Lung (tissue), 17 donors: ENCODE measurements at places on chromosomes 1 and 21. TPM values are rescaled to one million over a fixed set of nuclear protein-coding genes. Genes with fewer than 3 reads are reported as not detected.
A peak's percentile ranks its signal among the peaks of the same experiment; 100 is the strongest.

- no peak overlapping the region for H3K27ac ChIP-seq
- peaks cover 21% of the 10 kb centered on the region for H3K36me3 ChIP-seq
- no peak overlapping the region for H3K4me3 ChIP-seq
- no peaks in the 10 kb centered on the region for H3K4me1 ChIP-seq
Measured at GRCh38 chr1:229536982-229537381, 21.5 kb downstream of the ABCB10 start.

OPTC gene
- total RNA-seq = not detected

NGF gene
- 0.52 TPM for total RNA-seq

GRCh38 chr1:65059930-65060538 lies 88.0 kb upstream of the AK4 start:
- H3K4me1 ChIP-seq = no peaks in the 10 kb centered on the region
- H3K4me3 ChIP-seq = no peak overlapping the region
- DNase-seq = peak; percentile 74
- H3K36me3 ChIP-seq = peaks cover 18% of the 10 kb centered on the region
- H3K27me3 ChIP-seq = peaks cover 16% of the 10 kb centered on the region

GRCh38 chr1:184911103-184911745 lies 63.1 kb downstream of the NIBAN1 start:
- no peak overlapping the region for H3K4me3 ChIP-seq
- H3K27ac ChIP-seq = no peak overlapping the region
- no peak for DNase-seq
- H3K27me3 ChIP-seq = no peaks in the 10 kb centered on the region
- no peaks in the 10 kb centered on the region for H3K36me3 ChIP-seq
- peaks cover 1% of the 10 kb centered on the region for H3K4me1 ChIP-seq

DNA sequence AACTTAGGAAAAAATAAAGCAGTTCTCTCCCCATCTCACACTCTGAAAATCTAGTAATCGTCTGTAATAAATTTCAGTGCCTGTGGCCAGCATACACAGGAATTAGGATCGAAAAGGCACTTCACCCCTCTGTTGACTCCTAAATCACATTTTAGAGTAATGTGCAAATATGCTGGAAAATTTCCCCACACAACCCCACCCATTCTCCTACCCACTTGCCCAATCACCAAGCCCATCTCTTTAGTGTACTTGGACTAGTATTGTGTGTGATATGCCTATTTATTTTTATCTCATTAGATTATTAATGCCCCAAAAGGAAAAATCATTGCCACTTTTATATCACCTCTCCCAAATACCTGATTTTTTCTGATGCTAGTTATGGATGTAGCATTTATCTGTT lies 323.3 kb downstream of the ASTN1 start:
- no peaks in the 10 kb centered on the region for H3K36me3 ChIP-seq
- H3K4me3 ChIP-seq = no peak overlapping the region
- H3K27me3 ChIP-seq = no peaks in the 10 kb centered on the region
- H3K27ac ChIP-seq = no peak overlapping the region
- H3K4me1 ChIP-seq = no peaks in the 10 kb centered on the region

FMO1 gene
- 3.7 TPM for total RNA-seq

- no peaks in the 10 kb centered on the region for H3K27me3 ChIP-seq
- H3K4me3 ChIP-seq = no peak overlapping the region
- H3K27ac ChIP-seq = no peak overlapping the region
- no peaks in the 10 kb centered on the region for H3K36me3 ChIP-seq
Measured at GRCh38 chr1:171217658-171218443, 30.4 kb upstream of the FMO1 start.

GRCh38 chr1:15368888-15369287 lies 40.8 kb upstream of the EFHD2 start:
- no peak overlapping the region for H3K4me3 ChIP-seq
- peaks cover 15% of the 10 kb centered on the region for H3K4me1 ChIP-seq
- no peaks in the 10 kb centered on the region for H3K27me3 ChIP-seq
- no peaks in the 10 kb centered on the region for H3K36me3 ChIP-seq
- no peak overlapping the region for H3K27ac ChIP-seq

MIGA1 gene
- 12.5 TPM for total RNA-seq

FMO2 gene
- total RNA-seq = 165 TPM

GRCh38 chr1:5108740-5109139 lies 454.3 kb downstream of the AJAP1 start:
- H3K27ac ChIP-seq = no peak overlapping the region
- H3K27me3 ChIP-seq = no peaks in the 10 kb centered on the region
- no peaks in the 10 kb centered on the region for H3K36me3 ChIP-seq
- no peak for DNase-seq

DNA sequence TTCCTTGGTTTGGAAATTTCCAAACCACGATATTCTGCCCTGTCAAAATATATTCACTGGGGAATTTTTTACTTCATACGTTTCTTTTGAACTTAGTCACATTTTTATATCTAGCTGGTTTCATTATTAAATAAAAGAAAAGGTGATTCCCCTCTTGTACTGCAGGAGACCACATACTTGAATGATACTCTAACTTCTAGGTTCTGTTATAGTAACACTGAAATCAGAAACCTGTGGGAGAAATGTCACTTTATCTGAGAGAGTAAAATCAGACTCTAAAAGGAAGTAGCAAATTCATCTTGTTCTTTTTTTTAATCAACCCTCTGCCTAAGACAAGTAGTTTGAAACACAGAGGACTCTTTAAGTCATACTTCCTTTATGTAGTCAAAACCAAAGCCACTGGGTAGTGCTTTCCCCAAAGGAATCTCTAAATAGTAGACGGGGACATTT lies 34.4 kb downstream of the MRPL39 start:
- DNase-seq = no peak
- H3K4me1 ChIP-seq = peaks cover 2% of the 10 kb centered on the region
- H3K36me3 ChIP-seq = peaks cover 8% of the 10 kb centered on the region
- H3K27ac ChIP-seq = no peak overlapping the region
- H3K4me3 ChIP-seq = no peak overlapping the region

LRRC38 gene
- total RNA-seq = not detected

GRCh38 chr1:160154790-160155189 lies 3.4 kb downstream of the ATP1A4 start:
- peaks cover 4% of the 10 kb centered on the region for H3K4me1 ChIP-seq
- H3K27me3 ChIP-seq = no peaks in the 10 kb centered on the region
- DNase-seq = no peak
- no peak overlapping the region for H3K27ac ChIP-seq

GRCh38 chr21:41510500-41510899 lies 2.5 kb upstream of the TMPRSS2 start:
- DNase-seq = no peak
- peaks cover 2% of the 10 kb centered on the region for H3K4me1 ChIP-seq
- no peak overlapping the region for H3K27ac ChIP-seq
- H3K4me3 ChIP-seq = no peak overlapping the region

DNA sequence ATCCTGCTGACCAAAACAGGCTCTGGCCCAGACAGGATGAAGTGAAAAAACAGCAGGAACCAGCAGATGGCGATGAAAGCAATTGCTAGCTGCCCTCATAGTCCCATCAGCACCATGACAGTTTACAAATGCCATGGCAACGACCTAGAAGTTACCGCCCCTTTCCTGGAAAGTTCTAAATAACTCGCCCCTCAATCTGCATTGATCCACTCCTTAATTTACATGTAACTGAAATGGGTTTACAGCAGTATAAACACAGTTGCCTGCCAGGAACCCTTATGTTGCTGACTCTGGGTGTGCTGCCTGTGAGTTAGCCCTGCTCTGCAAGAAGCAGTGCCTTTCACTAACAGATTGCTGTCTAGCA lies 65.5 kb upstream of the CR1L start:
- no peaks in the 10 kb centered on the region for H3K36me3 ChIP-seq
- H3K4me1 ChIP-seq = no peaks in the 10 kb centered on the region
- no peaks in the 10 kb centered on the region for H3K27me3 ChIP-seq

- H3K27ac ChIP-seq = no peak overlapping the region
- peak; percentile 27 for DNase-seq
- peaks cover 5% of the 10 kb centered on the region for H3K4me1 ChIP-seq
- no peaks in the 10 kb centered on the region for H3K36me3 ChIP-seq
Measured at GRCh38 chr21:44263221-44263760, 1.6 kb upstream of the DNMT3L start.

DNA sequence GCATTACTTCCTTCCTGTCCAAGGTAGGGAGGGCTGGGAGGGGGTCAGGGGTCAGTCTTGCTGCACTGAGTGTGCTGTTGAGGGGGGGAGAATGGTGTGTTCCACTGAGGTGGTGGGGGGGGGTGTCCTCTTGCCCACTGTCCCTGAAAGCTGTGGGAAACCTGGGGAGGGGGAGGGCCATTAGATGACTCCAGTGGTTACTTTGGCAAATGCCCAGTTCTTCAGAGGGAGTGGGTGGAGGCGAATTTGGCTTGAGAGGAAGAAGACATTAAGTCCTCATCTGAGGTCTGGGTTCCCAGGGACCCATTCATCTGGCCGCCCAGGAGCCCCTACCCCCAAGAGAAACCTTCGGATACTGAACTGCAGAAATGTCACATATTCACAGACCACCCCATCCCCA lies 36.2 kb downstream of the MEF2D start:
- no peaks in the 10 kb centered on the region for H3K27me3 ChIP-seq
- H3K27ac ChIP-seq = peak overlapping the region; percentile 56
- no peak overlapping the region for H3K4me3 ChIP-seq

DNA sequence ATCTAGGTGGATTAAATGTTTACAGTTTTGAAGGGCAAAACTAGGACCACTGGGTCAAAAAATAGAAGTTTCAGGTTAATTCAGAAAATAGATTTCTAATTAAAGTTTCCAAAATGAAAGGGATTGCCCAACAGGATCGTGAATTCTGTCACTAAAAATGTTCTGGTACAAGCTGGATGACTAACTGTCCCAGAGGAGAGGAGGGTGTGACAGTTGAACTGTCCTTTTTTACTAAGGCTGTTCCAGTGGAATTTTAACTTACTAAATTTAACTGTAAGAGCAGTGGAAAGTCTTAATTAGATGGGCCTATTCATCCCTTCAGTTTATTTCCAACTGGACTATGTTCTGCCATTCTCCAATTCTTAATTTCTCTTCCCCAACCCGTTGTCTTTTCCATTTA lies 7.2 kb downstream of the SNX7 start:
- H3K4me1 ChIP-seq = peaks cover 4% of the 10 kb centered on the region
- DNase-seq = no peak
- H3K27me3 ChIP-seq = no peaks in the 10 kb centered on the region
- H3K27ac ChIP-seq = peak overlapping the region; percentile 74

SMIM1 gene
- 11.0 TPM for total RNA-seq

SLC9C2 gene
- 0.97 TPM for total RNA-seq

- H3K4me3 ChIP-seq = peak overlapping the region; percentile 96
- peak; percentile 90 for DNase-seq
- no peaks in the 10 kb centered on the region for H3K36me3 ChIP-seq
- H3K27ac ChIP-seq = peak overlapping the region; percentile 92
Measured at GRCh38 chr1:61081686-61082310, 563 bp upstream of the NFIA start.

RXFP4 gene
- not detected for total RNA-seq

DNA sequence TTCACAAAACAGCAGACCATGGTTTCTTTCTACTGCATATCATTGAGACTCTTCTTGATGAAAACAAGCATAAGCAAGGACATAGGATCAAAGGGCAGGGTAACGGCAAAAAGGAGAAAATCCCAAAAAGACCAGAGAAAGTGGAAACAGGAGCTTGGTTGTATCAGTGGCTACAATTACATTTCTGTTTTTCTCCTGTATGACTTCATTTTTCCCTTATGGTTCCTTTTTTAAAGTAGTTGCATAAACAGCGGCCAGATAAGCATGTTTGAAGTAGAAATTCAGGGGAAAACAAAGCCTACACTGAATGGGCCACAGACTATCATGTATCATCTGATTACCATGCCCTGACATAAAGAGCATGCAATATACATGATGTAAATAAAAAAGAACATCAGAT lies 4.6 kb downstream of the EGLN1 start:
- H3K4me3 ChIP-seq = no peak overlapping the region
- H3K36me3 ChIP-seq = no peaks in the 10 kb centered on the region
- no peak for DNase-seq
- H3K27ac ChIP-seq = no peak overlapping the region
- no peaks in the 10 kb centered on the region for H3K27me3 ChIP-seq

GRCh38 chr1:96992871-96993270 lies 271.3 kb downstream of the PTBP2 start:
- DNase-seq = no peak
- H3K36me3 ChIP-seq = no peaks in the 10 kb centered on the region
- no peak overlapping the region for H3K27ac ChIP-seq
- H3K4me1 ChIP-seq = no peaks in the 10 kb centered on the region
- no peaks in the 10 kb centered on the region for H3K27me3 ChIP-seq
